ENCODE measurements at places on chromosomes 6 and 20. TPM values are rescaled to one million over a fixed set of nuclear protein-coding genes. Genes with fewer than 3 reads are reported as not detected.

The LY86 gene
- total RNA-seq: 2.1 TPM

The DUSP15 gene
- total RNA-seq: 9.0 TPM

The TBXT gene
- not detected for total RNA-seq

The LRRN4 gene
- total RNA-seq: not detected

The RHAG gene
- 3.5 TPM for total RNA-seq

The PI3 gene
- not detected for total RNA-seq

The SERINC3 gene
- total RNA-seq: 51.0 TPM

The TFAP2B gene
- 17.0 TPM for total RNA-seq

The PHACTR1 gene
- total RNA-seq: 21.8 TPM

The ZNF335 gene
- total RNA-seq: 21.8 TPM

The WFDC10B gene
- not detected for total RNA-seq

The ZNF165 gene
- 0.82 TPM for total RNA-seq

The SRPK1 gene
- 96.9 TPM for total RNA-seq

The PTCHD4 gene
- 10.0 TPM for total RNA-seq

The KIAA1755 gene
- 24.9 TPM for total RNA-seq

The PERP gene
- total RNA-seq: 20.8 TPM

The LKAAEAR1 gene
- total RNA-seq: 0.82 TPM

The ZSCAN9 gene
- 40.6 TPM for total RNA-seq

The MACROD2 gene
- total RNA-seq: 65.6 TPM

The BPIFB4 gene
- 0.22 TPM for total RNA-seq

The B3GALT4 gene
- total RNA-seq: 6.3 TPM

The RAET1L gene
- total RNA-seq: not detected

The GABRR2 gene
- total RNA-seq: 28.4 TPM

The ACTL10 gene
- total RNA-seq: 0.49 TPM

The ESR1 gene
- total RNA-seq: 0.60 TPM

The FOXP4 gene
- 7.3 TPM for total RNA-seq

The GHRH gene
- total RNA-seq: not detected

The SERINC1 gene
- 369 TPM for total RNA-seq

The CDC5L gene
- 41.8 TPM for total RNA-seq

The POPDC3 gene
- 5.4 TPM for total RNA-seq

The RALGAPA2 gene
- 66.7 TPM for total RNA-seq

The IRF4 gene
- total RNA-seq: 7.6 TPM

The PPP1R3G gene
- total RNA-seq: 2.8 TPM

The ZNF341 gene
- total RNA-seq: 2.2 TPM

The DEFB124 gene
- not detected for total RNA-seq

All from camera-type eye (tissue), 1 donor.